Stimulated activated CD4-positive, alpha-beta T cell treated with anti-CD3 and anti-CD28 coated beads, Interleukin-4, amount 100 ng/mL, for 4 hours (primary cell): ENCODE measurements at places on chromosomes 6 and 20.

DNA sequence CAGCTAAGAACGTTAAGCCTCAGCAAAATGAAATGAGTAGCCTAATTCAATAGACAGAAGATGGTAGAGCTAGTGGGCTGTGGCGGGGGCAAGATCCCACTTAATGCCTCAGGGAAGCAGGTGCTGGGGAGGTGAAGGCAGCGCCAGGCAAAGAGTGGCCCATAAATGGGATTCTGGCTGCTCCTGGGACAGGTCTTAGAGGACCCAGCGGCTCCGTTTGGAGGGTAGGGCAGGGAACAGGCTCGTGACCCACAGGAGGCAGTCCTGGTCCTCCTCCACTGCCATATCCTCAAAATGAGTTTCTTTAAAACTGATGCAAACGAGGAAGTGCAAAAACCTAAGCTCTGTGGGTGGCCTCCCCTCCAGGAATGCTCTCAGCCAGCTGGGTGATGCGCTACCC, 32.7 kb downstream of the SAYSD1 start:
- DNase-seq = no peak

GRCh38 chr20:40497899-40498691, 190.9 kb downstream of the MAFB start:
- DNase-seq = no peak

- no peak for DNase-seq
Measured at GRCh38 chr6:31858707-31859106, 3.9 kb downstream of the NEU1 start.

- DNase-seq = no peak
Measured at GRCh38 chr6:157456524-157456829, 75.5 kb downstream of the ZDHHC14 start.

DNA sequence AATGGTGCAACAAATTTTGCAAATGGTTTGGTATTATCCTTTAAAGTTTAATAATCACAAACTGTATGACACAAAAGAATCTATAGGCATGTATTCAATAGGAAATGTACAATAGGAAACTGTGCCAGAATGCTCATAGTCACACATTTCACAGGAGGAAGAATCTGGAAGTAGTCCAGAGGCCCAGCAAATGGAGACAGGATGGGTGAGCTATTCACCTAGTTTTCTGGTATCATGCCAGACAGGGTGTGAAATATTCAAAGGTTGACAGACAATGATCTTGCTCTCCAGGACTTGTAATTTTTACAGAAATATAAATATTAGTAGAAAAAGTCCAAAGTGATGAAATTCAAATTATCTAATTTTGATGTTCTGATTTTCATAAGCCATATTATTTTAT, 520.1 kb upstream of the IMPG1 start:
- no peak for DNase-seq

DNA sequence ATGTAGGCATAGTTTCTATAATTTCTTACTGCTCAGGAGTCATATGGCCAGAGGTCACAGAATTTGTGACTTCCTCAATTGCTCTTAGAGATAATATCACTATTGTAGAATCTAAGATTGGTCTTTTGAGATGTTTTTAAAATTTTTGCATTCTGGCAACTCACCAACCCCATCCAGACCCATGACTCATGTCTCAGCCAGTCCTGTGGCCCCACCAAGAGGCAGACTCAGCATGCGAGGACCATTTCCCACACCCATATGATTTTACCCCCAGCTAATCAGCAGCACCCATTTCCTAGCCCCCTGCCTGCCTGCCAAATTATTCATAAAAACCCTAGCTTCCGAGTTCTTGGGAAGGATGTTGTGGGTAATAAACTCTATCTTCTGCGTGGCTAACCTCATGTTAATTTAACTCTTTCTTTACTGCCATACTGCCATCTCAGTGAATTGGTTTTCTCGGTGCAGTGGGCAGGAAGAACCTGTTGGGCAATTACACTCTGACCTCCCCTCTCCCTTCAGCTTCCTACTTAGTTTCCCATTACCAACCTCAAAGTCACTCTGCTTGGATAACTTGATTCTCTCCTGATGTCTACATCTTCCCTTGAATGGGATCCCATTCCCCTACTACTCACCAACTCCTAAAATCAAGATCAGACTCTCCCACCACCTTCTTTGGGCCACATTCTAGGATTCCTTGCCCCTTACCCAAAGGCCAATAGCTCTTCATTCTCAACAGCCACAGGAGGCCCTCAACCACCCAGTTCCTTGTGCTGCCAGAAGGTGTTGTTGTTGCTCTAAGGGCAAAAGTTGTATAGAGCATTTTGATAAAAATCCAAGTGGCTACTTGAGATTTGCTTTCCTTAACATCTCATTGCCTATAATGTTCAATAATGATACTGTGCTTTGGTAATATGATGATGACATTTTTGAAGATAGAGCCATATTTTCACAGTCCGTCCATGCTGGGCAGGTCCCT, 16.2 kb upstream of the IYD start:
- DNase-seq = no peak

DNA sequence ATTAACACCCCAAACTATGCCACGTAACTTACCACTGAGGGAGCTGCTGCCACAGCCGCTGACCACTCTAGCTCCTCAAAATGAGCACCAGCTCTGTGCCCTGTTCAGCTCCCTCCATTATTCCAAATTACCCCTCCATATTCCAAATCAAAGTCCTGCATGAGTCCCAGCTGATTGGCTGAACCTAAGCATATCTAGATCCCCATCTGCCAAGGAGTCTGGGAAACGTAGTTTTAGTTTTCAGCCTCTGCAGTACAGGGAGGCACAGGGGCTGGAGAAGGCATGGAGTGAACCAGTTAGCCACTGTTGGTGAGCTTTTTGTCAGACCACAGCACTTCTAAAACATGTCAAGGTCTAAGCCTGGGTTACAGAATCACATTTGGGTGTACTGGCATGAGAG, 15.9 kb downstream of the UNC5CL start:
- DNase-seq = no peak

DNA sequence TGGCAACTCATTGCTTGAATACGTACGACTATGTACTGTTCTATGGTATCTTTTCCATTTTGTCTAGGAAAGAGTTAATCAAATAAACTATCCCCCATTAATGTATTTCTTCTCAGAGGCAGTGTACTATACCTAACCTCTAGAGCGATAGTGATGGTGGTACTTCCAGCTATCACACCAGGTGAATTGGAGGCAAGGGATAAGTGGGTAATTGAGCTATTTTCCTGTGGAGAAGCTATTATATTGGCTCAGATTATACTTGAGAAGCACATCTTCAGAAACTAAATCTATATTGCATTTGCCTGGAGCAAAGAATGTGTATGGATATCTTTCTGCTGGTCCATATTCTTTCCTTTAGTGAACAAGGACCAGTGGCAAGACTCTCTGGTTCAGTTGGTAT, 430.7 kb upstream of the KHDRBS2 start:
- DNase-seq = no peak

DNA sequence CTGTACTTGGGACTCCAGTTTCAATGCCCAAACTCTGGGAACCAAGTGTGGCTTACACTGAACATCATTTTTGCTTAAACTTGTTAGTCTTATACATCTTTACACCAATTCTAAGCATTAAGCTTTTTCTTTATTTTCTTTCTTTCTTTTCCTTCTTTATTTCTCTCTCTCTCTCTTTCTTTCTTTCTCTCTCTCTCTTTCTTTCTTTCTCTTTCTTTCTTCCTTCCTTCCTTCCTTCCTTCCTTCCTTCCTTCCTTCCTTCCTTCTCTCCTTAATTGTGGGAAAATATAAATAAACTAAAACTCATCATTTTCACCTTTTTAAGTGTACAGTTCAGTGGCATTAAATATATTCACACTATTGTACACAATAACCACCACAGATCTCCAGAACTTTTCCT, 31.6 kb upstream of the HLA-DQA2 start:
- DNase-seq = no peak

DNA sequence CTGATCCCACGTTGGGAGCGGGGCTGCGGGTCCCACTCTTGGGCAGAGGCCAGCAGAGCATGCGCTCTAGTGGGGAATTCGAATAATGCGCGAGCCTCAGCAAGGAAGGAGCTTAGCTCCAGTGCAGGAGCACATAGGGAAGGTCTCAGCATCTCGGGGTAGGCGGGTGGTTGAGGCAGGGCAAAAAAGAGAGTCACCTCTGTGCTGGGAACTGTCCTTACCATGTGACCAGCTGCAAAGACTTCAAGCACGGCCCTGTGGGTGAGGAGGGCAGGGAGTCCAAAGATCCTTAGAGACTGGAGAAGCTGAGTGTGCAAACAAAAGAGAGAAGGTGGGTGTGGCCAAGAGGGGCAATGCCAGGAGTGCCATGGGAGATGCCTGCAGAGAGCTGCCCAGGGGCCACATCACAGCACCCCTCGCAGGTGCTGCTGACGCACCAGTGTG, 79.2 kb upstream of the CD93 start:
- DNase-seq = no peak

DNA sequence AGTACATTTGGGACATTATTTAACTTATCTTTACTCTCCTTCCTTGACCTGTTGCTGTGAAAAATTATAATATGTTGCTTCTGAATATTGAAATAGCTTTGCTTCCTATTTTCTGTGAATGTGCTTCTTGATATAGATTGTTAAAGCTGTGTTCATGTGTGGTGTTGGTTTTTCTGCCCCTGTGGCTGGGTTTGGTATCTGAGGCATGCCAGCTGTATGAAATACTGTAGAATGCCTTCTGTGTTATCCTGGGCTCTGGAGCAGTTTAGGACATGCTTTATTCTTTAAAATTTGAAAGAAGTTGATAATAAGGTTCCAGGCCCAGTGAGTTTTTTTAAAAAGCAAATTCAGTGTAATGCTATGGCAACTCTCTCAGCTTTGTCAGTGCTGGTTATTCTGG, 71.7 kb downstream of the HIVEP1 start:
- no peak for DNase-seq

GRCh38 chr20:11542645-11543044, 375.0 kb upstream of the BTBD3 start:
- DNase-seq = no peak

DNA sequence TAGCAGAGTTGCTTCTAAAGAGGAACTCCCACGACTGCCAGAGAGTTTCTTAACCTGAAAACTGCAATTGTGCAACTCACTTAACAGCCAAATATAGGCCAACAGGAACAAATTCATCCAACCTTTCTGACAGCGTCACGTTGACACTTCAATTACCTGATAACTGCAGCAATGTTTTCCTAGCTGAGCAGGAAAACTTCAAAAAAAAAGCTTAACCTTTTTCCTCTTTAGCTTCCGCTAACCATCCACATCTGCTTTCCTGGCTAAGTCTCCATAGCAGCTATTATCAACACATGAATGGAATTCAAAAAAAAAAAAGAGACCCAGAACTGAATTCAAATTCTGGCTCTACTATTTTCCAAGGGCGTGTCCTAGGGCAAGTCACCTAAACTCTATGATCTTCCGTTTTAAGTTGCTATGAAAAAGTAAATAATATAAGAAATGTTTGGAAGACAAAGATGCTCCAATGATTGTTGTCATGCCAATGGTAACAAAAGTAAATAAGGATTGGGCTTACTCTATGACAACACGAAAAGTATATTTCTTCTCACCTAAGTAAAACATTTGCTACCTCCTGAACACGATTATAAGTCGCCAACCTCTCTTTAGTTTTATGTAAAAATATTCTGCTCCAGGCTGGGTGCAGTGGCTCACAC, 524.6 kb upstream of the JARID2 start:
- no peak for DNase-seq

DNA sequence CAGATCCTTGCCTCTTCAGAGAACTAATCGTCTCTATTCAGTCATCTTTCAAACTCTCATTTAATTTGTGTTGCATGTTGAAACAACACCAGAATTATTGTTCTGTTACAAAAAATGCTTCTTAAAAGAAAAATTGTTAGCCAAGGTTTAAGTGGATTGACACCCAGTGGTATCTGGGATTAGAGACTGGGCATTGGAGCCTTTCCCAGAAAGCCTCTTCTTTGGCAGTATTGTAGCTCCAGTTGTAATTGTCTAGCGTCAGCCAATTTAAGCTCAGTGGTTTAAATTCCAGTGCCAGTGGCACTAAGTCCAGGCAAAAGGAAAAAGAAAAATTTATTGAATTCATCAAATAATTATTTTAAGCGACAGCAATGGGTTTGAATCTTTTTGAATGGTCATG, 801 bp downstream of the CCDC28A start:
- no peak for DNase-seq

GRCh38 chr6:56984361-56984760, 29.5 kb downstream of the BEND6 start:
- DNase-seq = no peak

DNA sequence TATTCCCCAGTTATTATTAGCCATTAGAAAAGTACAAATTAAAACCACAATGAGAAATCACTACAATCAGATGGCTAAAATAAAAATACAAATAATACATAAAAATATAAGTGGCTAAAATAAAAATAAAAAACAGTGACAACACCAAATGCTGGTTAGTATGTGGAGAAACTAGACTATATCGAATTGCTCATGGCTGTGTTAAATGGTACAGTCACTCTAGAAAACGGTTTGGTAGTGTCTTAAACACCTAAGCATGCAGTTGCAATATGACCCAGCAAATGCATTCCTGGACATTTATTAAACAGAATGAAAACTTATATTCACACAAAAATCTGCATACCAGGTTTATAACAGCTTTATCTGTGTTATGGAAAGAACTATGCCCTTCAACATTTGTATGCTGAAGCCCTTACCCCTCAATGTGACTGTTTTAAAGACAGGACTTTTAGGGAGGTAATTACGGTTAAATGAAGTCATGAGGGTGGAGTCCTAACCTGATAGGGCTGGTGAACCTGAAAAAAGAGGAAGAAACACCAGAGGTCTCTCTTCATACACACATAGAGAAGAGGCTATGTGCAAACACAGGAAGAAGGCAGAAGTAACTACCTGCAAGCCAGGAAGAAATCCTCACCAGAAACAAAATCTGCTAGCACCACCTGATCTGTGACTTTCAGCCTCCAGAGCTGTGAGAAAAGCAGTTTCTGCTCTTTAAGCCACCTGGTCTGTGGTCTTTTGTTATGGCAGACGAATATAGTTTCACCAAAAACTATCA, 84.9 kb downstream of the ASCC3 start:
- DNase-seq = no peak

DNA sequence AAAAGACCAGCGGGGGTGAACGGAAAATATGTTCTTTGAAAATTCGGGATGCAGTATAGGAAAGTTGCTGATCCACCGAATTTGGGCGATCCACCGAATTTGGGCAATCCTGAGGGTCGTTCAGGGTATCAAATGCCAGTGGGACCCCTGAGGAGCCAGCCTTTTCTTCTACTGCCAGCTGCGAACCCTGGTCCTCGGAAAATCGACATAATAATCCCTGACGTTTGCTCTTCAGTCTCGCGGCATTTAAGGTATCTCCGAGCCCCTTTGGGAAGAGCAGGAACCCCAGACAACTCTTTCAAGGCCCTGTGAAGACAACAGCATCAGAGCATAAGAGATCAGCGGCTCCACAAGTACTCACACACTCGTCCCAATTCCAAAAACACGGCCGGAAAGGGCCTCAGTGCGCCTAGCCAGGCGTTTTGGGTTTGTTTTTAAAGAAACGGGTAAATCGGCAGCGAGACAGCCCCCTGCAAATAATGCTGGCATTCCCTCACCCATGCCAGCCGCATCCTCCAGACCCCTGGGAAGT, 1.0 kb downstream of the SIM1 start:
- no peak for DNase-seq

DNA sequence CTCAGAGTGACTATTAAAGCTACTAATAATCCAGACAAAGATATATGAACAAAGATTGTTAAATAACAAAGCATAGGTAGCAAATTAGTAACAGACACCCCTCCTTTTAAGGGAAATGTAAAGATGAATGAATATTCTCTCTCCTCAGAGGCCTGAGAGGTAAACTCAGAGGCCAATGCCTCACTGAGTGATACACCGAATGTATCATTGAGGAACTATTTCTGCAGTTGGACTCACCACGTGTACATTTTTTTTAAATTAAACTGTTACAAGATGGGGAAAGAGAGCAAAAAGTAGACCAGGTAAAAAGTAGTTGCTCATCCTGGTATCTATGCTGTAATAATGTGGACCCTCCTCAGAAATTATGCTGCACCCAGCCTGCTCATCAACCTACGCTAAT, 72.3 kb upstream of the IPCEF1 start:
- no peak for DNase-seq
